Activated naive CD4-positive, alpha-beta T cell treated with anti-CD3 and anti-CD28 coated beads, Interleukin-2, amount 10 ng/mL, durations not matched to agents 5 hours and 36 hours (primary cell): ENCODE measurements at places on chromosomes 6 and 20. TPM values are rescaled to one million over a fixed set of nuclear protein-coding genes. Genes with fewer than 3 reads are reported as not detected.

The PCSK2 gene
- total RNA-seq, result not detected

The BTN1A1 gene
- total RNA-seq, result not detected

The IFT52 gene
- 12.5 TPM for total RNA-seq

The MATN4 gene
- not detected for total RNA-seq

The CLPSL1 gene
- total RNA-seq, result not detected

The XKR7 gene
- not detected for total RNA-seq
